ENCODE measurements at places on chromosomes 4 and X.

GRCh38 chrX:96405842-96406241 lies 278.8 kb upstream of the DIAPH2 start:
- no peak for DNase-seq

DNA sequence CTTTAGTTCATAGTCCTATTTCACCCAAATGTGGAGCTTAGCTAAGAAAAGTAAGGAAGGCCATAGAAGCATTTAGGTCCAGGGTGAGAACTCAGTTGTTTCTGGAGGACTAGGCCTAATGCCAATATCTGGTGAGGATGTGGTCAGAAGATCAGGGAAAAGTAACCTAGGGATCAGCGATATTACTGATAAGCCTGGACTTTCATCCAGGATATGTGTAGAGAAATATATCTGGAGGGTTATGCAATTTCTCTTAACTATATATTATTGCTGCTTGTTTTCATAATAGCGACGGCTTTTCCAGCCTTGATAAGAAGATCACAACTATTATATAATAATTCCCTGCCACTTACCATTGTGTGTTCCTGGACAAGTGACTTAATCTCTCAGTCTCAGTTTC lies 81.1 kb downstream of the FRAS1 start:
- DNase-seq, result no peak

GRCh38 chr4:20109391-20109790 lies 142.3 kb upstream of the SLIT2 start:
- DNase-seq, result no peak

- no peak for DNase-seq
These were observed 31.5 kb downstream of the DCTD start for GRCh38 chr4:182885738-182886077.

DNA sequence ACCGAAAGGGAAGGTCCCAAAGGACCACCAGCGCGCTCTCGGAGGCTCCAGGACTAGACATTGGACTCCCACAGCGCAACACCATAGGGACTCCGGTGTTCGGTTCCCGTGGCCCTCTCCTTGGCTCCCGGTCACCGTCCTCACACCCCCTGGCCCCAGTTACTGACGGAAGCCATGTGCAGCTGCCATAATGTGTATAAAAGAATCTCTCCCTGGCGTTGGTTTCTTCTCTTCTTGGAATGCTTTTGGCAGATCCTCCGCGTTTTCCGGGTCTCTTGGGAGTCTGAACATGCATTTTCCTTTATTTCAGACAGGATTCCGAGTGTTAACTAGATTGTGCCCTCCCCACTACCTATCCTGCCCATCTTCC lies 69.8 kb downstream of the FBXO8 start:
- DNase-seq, result no peak

- DNase-seq, result no peak
These were observed 1128.4 kb downstream of the ADGRL3 start for GRCh38 chr4:62328526-62328925.

All from central memory CD8-positive, alpha-beta T cell (primary cell).